ENCODE measurements at places on chromosomes 1 and 21.

- DNase-seq, result no peak
These were observed 65.3 kb downstream of the GATAD2B start for GRCh38 chr1:153857505-153857904.

GRCh38 chr1:156809711-156810366 lies 6.8 kb downstream of the SH2D2A start:
- no peak for DNase-seq

DNA sequence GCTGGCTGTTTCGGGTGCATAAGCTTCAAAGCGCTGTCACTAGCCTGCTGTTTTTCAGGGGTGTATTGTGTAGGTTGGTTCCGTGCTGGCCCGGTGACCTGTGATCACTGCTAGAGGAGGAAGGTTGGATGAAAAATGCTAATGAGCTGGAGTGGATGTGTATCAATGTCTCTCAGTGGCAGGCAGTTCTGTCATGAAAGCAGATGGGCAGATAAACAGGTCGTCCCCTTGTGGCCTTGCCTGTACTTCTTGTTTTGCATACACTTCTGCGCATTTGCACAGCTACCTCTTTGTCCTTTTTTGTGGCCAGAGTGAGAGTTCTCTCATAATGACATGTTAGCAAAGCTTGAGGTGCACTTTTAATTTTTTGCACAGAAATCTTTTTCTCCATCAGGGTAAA lies 2.9 kb downstream of the SELENON start:
- DNase-seq, result no peak

GRCh38 chr1:68338081-68338480 lies 105.8 kb upstream of the WLS start:
- DNase-seq, result no peak

DNA sequence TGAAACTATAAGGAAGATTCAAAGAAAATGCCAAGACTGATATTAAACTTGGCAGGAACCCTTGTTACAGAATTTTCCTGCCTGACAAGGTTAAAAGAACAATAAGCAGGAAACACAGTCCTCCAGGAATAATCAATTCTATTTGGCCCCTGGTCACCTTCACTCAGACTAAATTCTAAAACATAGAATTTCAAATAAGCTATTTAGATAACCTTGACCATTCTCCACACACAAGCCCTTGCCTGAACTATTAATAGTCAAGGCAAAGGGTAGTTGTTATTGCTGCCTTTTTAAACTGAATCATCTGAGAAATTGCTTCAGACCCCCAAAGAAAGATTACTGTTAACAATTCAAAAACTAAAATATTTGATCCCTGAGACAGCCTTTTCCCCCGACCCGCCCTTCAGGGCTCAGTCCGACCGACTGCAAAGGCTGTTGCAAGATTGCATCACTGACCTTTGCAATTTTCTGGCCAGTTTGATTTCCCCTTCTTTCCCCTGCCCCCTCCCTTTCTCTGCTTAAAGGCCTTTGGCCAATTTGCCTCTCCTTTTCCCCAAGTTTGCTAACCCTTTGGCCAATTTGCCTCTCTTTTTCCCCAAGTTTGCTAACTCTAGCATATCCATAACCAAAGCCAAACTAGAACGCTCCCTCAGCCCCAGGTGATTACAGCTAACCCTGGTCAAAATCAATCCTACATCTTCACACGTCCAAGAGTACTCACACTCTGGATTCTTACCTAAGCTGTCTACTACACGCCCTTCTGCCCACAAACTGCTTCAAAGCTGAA lies 1.4 kb upstream of the G0S2 start:
- no peak for DNase-seq

GRCh38 chr1:216910081-216910840 lies 187.0 kb upstream of the ESRRG start:
- DNase-seq, result no peak

GRCh38 chr1:240611228-240611618 lies 732 bp downstream of the GREM2 start:
- DNase-seq, result no peak

- DNase-seq, result no peak
These were observed 501.0 kb downstream of the SETD4 start for GRCh38 chr21:35559128-35559828.

- DNase-seq, result no peak
These were observed 8.8 kb downstream of the KAZN start for GRCh38 chr1:14607295-14607694.

GRCh38 chr1:45325851-45326506 lies 716 bp upstream of the HPDL start:
- no peak for DNase-seq

DNA sequence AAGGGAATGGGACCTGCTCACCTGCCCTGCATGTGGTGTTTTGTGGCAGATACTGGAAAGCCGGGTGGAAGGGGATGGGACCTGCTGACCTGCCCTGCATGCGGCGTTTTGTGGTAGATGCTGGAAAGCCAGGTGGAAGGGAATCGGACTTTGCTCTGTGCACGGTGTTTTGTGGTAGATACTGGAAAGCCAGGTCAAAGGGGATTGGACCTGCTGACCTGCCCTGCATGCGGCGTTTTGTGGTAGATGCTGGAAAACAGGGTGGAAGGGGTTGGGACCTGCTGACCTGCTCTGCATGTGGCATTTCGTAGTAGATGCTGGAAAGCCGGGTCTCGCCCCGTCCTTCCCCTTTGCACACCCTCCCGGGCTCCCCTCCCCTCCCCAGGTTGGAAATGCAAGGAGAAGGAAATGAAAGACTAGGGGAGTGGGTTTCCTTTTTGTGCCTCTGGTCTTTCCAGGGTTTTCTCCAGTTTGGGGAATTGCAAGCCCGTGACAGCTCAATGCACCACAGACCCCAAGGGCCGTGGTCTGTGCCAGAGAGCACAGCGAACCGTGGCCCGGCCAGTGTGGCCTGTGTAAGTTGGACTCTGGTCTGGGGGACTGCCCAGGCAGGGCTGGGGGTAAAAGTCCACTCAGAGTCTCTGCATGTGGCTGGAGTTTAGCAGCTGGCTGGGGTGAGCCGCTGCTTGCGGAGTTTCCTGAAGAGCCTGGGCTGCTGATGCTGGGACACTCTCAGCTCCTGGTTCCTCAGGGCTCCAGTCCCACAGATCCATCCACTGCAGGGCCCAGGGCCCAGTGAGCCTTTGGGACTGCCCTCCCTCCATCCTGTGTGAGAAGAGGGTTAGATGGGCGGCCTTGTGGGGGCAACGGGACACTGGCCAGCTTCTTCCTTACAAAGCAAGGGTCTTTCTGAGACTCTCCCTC lies 105.5 kb downstream of the CRYAA start:
- no peak for DNase-seq

DNA sequence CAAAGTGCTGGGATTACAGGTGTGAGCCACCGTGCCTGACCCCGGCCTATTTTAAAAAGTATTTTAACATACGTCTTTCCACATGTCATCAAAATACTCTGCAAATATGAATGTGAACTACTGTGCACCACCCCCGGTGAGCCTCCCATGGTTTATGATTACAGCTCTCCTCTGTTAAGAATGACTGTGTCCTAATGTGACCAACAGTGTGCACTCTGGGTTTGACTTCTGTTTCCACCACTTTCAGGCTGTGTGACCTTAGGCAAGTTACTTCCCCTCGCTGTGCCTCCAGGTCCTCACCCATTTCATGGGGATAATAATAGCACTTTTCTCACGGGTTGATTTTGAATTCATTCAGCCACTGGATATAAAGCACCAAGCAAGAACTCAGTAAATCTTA lies 14.7 kb downstream of the AMPD2 start:
- no peak for DNase-seq

GRCh38 chr1:211609120-211610024 lies 30.4 kb upstream of the SLC30A1 start:
- no peak for DNase-seq

GRCh38 chr21:31265366-31266013 lies 78.6 kb downstream of the TIAM1 start:
- DNase-seq, result no peak

- no peak for DNase-seq
These were observed 189.2 kb downstream of the ZP4 start for GRCh38 chr1:237701534-237701933.

GRCh38 chr1:190452272-190452848 lies 25.3 kb downstream of the BRINP3 start:
- DNase-seq, result no peak

GRCh38 chr1:150322310-150322709 lies 977 bp downstream of the PRPF3 start:
- DNase-seq, result no peak

DNA sequence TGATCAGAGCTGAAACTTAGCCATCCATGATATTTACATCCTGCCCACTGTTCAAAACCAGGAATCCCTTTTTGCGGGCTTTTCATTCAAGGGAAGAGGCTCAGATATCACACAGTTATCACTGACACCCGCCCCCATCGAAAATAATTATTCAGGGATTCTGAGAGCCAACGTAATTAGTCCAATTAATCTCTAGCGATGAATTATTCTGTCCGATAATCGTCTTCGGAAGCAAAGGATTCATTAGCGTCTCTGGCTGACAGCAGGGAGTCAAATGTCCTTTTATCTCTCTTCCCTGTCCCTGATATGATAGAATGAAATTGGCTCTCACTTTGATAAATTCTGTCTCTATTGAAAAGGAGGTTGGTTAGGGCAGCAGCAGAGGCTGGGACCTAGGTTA lies 140.4 kb upstream of the IPO9 start:
- no peak for DNase-seq

DNA sequence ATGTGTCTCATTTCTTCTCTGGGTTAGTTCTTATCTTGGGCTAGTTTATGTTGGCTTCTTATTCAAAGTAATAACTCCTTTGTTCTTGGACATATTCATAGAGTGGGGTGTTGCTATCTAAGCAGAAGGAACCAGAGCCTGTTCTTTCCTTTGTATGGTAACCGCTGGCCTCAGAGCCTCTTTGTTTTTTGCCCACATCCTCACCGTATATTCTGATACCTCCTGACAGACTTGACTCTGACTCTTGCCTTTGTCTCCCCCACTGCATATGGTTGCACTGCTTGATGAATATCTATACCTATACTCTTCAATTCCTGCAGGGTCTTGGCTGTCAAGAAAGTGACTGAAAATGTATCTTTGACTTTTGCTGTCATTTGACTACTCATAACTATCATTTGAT lies 10.2 kb downstream of the FLG2 start:
- no peak for DNase-seq

GRCh38 chr1:156098784-156099183 lies 15.7 kb upstream of the LMNA start:
- no peak for DNase-seq

DNA sequence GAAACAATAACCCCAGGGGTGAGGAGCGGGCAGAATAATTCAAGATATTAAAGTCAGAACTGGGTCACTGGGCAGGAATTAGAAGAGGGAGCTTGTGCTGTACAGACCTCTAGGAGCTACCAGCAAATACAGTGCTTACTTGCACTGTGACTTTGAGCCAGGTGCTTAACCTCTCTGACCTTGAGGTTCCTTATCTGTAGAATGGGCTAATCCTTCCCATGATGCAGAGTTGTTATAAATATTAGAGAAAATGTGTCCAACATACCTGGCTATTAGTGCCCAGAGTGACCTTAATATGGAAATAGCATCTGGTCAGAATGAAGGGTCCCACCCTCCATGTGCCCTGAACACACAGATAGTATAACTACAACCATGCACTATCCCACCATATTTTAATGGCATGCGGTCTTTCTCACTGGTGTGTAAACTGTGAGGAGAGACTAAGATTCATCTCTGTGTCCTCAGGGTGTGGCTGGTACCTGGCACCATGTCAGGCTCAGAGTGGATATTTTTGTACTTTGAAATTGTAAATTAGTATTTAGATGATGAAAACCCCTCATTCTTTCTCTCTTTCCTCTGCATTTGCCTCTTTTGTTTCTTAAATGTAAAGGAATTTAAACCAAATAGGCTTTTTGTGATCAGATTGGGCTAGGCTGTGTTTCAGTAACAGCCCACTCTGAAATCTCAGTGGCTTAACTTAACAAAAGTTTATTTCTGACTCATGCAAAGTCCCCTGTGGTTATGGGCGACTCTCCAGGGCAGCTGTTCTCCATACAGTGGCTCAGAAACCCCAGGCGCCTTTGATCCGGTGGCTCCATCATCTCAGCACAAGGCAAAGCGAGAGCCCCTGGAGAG lies 60.0 kb upstream of the ROR1 start:
- DNase-seq, result no peak

GRCh38 chr21:38377165-38378088 lies 120.6 kb downstream of the KCNJ15 start:
- DNase-seq, result no peak

GRCh38 chr1:205593967-205594366 lies 37.8 kb downstream of the ELK4 start:
- no peak for DNase-seq

DNA sequence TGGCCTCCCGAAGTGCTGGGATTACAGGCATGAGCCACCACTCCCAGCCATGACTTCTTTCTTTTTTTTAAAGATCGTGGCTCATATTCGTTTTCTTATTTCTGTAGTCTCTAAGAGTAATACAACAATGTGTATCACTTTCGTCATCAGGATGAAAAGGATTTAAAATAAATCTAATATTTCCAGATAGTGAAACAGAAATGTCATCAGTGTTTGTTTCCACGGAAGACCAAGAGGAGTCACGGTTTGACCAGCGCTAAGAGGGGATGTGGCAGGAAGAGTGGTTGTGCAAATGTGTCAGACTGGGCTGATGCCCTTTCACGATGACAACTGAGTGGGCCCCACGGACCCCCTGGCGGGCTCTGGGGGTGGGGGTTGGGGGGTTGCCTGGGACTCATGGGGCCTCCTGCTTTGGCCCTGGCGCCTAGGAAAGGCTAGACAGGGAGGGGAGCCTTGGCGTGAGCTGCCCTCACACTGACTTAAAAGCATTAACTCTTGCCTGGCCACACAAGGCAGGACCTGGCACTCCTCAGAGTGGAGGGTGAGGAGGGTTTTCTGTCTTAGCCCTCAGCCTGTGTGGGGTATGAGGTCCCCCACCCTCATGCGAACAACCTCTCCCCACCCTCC lies 8.4 kb downstream of the SOX13 start:
- no peak for DNase-seq

DNA sequence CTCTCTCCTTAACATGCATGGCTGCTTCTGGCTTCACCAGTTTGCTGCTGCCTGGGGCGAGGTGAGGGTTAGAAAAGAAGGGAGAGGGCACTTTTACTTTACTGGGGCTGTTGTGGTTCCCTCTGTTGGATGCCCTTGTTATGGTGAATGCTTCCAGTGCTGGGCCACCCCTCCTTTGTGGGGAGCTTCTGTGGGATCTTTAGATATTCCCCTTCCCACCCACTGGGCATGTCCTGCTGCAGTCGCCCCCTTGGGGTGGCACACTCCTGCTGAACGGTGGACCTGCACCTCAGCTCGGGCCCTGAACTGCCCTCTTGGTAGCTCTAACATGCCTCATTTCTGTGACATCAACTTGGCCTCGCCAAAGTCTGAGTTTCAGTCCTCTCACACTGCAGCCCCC lies 6.0 kb downstream of the TNN start:
- DNase-seq, result no peak

- no peak for DNase-seq
These were observed 29.8 kb downstream of the AGT start for GRCh38 chr1:230684146-230684545.

GRCh38 chr1:111483876-111484275 lies 10.1 kb downstream of the C1orf162 start:
- DNase-seq, result no peak

DNA sequence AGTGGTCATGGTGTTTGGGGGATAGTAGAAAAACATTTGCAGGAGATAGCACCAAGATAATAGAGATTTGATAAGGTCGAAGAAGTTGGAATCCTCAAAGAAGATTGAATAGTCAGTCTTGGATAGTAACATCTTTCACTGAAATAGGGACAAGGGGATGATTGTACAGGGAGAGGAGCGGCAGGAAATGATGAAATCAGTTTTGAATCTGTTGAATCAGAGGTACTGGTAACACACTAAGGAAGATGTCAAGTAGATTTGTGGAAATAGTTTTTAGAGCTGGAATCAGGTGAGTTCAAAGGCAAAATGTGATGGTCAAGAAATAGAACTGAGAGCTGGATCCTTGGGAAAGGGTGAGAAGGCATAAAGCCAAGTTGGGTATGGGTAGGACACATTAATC lies 26.5 kb downstream of the CAP1 start:
- DNase-seq, result no peak

All from NCI-H524 treated with DMSO at 0.1 percent for 48 hours (cell line).